Large intestine (tissue), 12 donors: ENCODE measurements at places on chromosomes 1 and 21.

- no peak for DNase-seq
Measured at GRCh38 chr1:192808163-192808517, 699 bp upstream of the RGS2 start.

DNA sequence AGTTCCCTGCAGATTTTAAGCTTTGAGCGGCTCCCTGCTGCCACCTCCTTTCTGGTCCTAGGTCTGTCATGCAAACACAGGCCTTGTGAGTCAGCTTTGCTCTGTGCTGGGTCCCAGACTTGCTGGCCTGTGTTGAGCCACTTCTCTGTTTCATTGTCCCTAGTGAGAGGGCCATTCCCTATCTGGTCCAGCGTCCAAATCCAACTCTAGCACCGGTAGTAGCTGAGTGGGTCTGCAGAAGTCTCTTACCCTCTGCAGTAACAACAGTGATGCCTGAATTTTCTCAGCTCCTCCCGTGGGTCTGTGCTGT is 5.8 kb downstream of the TTC22 start:
- no peak for DNase-seq

- no peak for DNase-seq
Measured at GRCh38 chr1:61580417-61580816, 144.5 kb downstream of the TM2D1 start.

DNA sequence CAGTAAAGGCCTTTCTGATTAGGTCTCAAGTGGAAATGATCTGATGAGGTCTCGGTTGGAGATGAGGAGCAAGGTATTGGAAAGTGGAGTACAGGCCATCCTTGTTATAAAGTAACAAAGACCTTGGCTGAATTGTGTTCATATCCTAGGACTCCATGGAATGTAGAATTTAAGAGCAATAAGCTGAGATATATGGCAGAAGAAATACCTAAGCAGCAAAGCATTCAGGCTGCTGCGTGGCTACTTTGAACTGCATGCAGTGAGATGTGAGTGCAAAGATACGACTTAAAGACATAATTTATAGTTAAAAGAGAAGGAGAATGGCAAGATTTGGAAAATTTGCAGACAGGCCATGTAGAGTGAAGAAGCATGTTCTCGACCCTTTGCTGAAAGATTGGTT is 11.2 kb upstream of the XPR1 start:
- DNase-seq = no peak

GRCh38 chr1:168875831-168876230 is 146.8 kb upstream of the DPT start:
- no peak for DNase-seq

GRCh38 chr1:245054105-245054504 is 100.7 kb upstream of the KIF26B start:
- no peak for DNase-seq

- peak; percentile 56 for DNase-seq
Measured at GRCh38 chr1:116503546-116504307, 67.1 kb downstream of the CD58 start.

DNA sequence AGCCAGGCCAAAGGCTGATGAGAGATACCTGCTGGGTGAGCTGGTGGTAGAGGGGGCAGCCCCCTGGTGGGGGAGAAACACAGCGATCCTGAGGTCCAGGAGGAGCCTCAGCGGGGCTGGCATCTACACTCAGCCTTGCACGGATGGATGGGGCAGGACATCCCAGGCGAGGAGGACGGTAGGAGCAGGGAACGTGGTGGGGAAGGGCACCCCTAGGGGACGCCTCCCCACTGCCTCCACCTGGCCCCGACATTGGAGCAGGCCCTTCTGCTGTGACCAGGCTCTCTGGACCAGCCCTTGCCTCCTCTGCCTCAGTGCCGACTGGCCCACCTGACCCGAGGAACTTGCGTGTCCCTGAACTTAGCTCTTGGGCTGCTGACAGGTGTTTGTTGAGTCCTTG is 6.4 kb upstream of the MMEL1 start:
- no peak for DNase-seq

- DNase-seq = no peak
Measured at GRCh38 chr1:69568421-69569174, 876 bp downstream of the LRRC7 start.
